ENCODE measurements at places on chromosomes 1 and 21. TPM values are rescaled to one million over a fixed set of nuclear protein-coding genes. Genes with fewer than 3 reads are reported as not detected.

- no peak overlapping the region for H3K27ac ChIP-seq
- no peak for DNase-seq
- no peak overlapping the region for H3K4me3 ChIP-seq
- H3K27me3 ChIP-seq = no peaks in the 10 kb centered on the region
Measured at GRCh38 chr1:160307118-160307791, 22.3 kb upstream of the PEX19 start.

DNA sequence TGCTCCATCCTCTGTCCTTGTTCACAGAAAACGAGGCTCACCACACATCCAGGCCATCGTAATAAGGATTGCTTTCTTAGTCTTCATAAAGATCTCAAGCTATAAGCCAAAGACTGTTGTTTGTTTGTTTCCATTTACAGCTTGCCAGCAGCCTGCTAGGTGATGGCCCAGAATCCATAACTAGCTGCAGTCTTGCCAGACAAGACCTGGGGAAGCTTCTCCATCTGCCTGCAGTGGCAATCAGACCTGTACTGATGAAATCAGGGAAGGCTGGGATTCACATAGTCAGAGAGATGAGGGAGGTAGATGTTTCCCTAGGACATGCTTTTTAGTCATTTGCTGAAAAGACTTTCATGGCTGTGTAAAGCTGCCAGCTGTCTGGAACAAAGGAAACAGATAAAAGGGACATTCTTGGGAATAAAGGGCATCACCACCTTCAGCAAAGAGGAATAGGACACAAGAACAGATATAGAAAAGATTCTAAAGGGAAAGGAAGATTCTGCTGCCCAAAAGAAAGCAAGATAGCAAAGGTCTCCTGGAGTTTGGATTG, 51.0 kb downstream of the MT1HL1 start:
- H3K27me3 ChIP-seq = no peaks in the 10 kb centered on the region
- H3K4me3 ChIP-seq = no peak overlapping the region
- no peak for DNase-seq
- H3K4me1 ChIP-seq = peaks cover 9% of the 10 kb centered on the region
- H3K27ac ChIP-seq = no peak overlapping the region
- H3K36me3 ChIP-seq = no peaks in the 10 kb centered on the region

DNA sequence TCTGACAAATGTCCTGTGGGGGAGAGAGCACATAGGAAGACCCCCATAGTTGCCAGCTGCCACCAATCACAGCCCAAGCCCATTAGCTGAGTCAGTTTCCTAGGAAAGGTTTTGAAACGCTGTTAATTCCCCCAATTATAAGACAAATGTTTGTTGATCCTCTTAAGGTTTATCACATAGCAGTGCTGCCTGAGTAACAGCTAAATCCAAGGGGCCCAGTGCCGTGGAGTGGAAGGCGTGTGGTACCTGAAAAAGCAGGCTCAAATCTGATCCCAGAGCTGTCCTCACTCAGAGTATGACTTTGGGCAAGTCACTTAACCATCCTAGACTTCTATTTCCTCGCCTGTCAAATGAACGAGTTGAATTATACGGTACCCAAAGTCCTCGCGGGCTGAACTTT, 69.5 kb downstream of the GRIK3 start:
- H3K27ac ChIP-seq = no peak overlapping the region
- no peaks in the 10 kb centered on the region for H3K27me3 ChIP-seq
- no peak overlapping the region for H3K4me3 ChIP-seq
- no peaks in the 10 kb centered on the region for H3K4me1 ChIP-seq
- no peak for DNase-seq

DNA sequence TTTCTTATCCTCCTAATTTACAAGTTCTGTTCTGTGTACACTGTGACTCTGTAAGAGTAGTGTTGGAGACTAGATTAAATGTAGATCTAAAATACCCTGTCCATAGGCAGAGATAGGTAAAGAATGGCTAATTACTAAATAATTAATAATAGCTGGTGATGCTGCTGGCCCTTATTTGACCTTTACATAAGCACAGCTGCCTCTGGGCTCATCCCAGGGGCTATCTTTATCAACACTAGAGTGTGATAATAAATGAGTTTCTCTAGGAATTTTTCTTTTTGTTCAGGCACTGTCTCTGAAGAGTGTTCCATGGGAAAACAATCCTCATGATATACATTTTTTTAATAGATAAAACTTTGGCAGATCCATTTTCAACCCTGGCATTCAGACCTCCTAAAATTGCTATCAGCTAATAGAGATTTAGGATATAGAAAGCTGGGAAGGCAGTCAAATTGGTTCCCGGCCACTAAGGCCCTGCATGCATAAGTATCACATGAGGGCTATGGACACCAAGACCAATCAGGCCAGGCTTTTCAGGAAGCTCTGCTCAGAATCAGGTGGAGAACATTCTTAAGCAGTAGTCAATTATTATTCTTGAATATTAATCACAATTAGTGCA, 107.2 kb downstream of the ROR1 start:
- H3K27me3 ChIP-seq = no peaks in the 10 kb centered on the region
- DNase-seq = no peak
- H3K4me3 ChIP-seq = no peak overlapping the region

The CLSTN1 gene
- 71.2 TPM for total RNA-seq
